CD4-positive, alpha-beta T cell treated with Interleukin-15 for 4 hours (primary cell): ENCODE measurements at places on chromosomes 12 and 14.
A peak's percentile ranks its signal among the peaks of the same experiment; 100 is the strongest.

DNA sequence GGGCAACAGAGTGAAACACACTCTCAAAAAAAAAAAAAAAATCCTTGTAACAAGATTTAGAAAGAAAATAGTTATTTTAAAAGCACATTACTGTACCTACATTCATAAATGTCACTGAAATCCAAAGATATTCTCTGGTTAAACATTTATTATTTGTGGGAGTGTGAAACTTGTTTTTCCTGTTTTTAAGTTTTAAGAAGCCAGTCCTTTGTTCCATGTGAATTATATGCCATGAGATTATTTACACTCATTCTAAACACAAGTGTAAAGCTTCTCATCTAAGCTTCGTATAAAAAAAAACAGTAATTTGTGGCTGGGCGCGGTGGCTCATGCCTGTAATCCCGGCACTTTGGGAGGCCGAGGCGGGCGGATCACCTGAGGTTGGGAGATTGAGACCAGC lies 15.0 kb downstream of the VCPKMT start:
- no peak for DNase-seq

DNA sequence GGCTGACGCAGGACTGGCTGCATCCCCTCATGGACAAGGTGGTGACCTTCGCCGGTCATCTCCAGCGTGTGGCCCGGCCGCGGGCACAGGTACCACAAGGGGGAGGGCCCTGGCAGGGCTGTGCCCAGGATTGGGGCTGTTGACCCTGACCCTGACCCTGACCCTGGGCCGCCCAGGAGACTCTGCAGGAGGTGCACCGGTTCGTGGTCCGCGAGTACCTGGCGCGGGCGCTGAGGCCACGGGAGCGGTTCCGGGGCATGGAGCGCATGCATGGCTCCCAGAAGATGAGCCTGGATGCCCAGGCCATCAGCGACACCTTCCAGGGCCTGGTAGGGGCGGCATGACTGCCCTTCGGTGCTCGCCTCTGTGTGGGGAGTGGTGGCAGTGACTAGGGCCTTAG lies 12.9 kb downstream of the EXOC3L4 start:
- DNase-seq: no peak

DNA sequence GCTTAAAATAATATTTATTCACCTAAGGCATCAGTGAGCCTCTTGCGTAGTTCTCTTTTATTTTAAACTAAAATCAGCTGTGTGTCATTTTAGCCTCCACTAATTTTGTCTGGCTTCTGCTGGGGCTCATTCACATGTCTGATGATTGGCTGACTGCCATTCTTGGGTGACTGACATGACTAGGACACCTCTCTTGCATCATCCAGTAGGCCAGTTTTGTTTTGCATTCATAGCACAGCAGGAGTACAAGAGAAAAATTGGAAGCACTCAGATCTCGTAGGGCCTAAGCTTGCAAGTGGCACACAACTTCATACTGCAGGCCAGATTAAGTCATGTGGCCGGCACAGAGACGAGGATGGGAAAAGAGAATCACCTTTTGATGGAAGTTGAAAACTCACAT lies 1226.5 kb downstream of the GALC start:
- no peak for DNase-seq

- no peak for DNase-seq
These were observed 88.6 kb upstream of the TMEM233 start for GRCh38 chr12:119505001-119505400.

DNA sequence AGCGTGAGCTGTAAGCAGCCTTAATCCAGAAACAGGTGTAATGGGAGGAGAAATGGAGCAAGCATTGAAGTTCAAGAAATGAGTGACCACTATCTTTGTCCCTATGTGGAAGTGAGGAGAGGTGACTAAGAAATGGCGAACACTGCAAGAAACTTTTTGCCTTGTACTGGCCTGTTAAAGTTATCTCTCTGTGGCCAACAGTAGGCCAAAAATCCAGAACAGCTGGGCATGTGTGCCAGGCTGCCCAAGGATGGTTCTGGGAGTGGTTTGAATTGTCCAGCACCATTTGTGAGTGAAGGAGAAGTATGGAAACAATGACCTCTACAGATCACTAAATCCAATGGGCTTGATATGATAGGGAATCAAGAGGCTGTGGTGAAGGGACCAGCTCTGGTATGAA lies 83.3 kb upstream of the FRMD6 start:
- no peak for DNase-seq

- peak; percentile 77 for DNase-seq
These were observed 449 bp upstream of the LTBP2 start for GRCh38 chr14:74612350-74613021.

- DNase-seq: no peak
These were observed 17.4 kb downstream of the IPO8 start for GRCh38 chr12:30678221-30678620.

GRCh38 chr12:113242026-113242418 lies 20.8 kb downstream of the TPCN1 start:
- DNase-seq: no peak

DNA sequence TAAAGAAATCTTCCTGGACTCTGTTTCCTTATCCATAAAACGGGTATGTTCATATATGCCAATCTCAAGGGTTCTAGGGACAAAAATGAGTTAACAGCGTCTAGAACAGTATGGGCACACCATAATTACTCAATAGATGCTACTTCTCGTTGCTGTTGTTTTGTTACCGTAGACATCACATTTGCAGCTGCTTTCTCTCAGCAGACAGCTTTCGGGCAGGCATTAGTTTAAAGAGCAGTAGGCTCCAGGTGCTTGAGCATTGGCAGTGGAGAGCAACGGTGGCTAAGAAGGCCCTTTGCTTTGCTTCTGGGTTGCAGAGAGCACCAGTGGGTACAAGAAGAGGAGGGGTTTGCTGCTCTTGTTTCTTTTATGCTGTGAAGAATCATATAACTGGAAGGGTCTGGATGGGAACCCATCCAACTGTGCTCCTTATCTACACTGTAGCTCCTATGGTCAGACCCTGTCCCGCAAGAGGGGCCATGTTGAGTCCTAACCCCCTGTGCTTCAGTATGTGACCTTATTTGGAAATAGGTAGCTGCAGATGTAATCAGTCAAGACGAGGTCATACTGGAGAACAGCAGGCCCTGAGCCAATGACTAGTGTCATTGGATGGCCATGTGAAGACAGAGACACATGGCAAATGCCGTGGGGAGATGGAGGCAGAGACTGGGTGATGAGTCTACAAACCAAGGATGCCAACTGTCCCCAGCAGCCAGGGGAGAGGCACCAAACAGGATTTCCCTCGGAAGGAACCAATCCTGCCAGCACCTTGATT lies 120.0 kb downstream of the RBM19 start:
- no peak for DNase-seq

GRCh38 chr12:1474574-1475153 lies 119.7 kb downstream of the FBXL14 start:
- DNase-seq: no peak

DNA sequence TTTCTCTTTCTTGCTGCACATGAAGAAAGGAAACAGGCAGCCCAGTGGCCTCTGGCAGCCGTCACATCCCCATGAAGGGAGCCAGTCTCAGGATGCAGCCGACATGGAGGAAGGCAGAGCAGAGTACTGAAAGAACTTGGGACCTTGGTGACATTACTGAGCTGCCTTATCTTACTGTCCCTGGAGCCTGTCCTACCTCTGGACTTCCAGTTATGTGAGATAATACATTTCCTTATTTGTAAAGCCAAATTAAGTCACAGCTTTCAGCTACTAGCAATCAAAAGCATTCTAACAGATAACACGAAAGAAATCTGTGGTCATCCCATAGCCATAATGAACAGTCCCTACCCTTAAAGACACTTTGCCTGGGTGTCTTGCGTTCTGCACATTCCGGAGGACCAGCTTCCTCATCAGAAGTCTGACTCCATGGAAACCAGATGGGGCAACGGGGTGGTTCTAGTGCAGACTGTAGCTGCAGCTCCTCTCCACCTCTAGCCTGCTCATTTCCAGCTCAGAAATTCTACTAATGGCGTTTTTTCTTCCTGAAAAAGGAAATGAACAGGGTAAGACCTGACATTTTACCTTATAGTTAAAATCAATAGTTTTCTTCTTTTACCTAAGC lies 7.8 kb upstream of the EGLN3 start:
- no peak for DNase-seq

DNA sequence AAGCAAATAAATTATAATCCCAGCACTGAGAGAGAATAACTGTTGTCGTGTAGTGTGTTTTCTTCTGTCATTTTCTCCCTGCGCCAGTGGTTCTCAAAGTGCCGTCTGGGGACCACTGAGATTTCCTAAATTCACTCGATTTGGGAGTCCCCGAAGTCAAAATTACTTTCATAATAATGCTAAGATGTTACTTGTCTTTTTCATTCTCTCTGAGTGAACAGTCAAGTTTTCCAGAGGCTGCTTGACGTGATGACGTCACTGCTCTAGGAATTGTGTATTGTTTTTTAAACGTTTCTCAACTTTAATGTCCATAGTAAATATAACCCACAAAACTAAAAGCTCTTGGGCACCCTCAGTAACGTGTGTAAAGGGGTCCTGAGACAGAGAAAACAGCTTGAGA lies 796 bp upstream of the POP5 start:
- no peak for DNase-seq

DNA sequence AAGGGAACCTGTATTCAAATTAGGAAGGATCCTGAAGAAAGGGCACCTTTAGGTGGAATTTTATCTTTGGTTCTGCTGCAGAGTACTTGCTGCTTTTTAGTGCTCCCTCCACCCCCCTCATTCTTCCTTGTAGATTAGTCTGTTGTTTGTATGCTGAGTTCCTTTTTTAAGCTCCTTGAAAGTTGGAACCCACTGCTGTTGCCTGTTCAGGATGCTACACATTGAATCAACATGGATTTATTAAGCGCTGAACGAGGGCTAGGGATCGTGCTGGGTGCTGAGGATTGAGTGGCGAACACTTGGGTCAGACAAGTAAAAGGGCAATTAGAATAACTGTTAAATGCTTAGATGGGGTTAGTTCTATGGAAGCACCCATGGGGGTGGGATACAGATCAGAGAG lies 884 bp upstream of the AMN1 start:
- no peak for DNase-seq

GRCh38 chr12:62724947-62725451 lies 210.0 kb downstream of the PPM1H start:
- no peak for DNase-seq

DNA sequence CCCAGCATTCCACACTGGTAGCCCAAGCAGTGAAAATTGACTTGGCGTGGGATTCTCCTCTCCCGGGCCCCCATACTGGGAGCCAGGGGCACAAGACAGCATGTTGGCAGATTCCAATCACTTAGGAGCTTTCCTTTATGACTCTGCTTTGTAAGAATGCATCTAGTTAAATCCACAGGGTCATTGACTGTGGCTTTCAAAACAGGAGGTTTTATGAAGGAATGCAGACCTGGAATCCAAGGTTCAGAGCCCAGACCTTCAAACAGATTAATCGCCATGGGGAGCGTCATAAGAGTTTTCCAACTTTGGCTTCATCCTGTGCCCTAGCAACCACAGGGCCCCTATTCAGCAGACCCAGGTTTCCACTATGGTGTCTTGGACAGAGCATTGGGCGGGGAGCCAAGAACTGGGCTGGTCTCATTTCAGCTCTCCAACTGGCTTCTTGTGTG lies 76.4 kb upstream of the RMST start:
- DNase-seq: no peak

GRCh38 chr14:105601360-105602242 lies 75.2 kb downstream of the TMEM121 start:
- DNase-seq: no peak

DNA sequence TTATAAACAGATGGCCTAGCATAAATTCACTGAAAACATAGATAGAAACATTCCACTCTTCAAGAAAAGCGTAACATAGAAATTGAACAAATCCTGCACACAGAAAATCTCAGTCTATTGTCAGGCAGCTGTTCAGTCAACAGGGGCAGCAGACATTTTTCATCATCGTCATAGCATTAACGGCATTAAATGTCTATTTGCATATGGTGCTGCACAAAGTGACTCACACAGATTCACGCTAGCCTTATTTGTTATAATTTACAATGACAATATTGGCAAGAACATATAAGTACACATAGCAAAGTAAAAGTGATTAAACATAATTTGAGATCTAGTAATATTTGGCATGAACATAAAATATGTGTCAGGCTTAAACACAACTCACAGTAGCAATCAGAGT lies 95.7 kb downstream of the CEP128 start:
- no peak for DNase-seq

DNA sequence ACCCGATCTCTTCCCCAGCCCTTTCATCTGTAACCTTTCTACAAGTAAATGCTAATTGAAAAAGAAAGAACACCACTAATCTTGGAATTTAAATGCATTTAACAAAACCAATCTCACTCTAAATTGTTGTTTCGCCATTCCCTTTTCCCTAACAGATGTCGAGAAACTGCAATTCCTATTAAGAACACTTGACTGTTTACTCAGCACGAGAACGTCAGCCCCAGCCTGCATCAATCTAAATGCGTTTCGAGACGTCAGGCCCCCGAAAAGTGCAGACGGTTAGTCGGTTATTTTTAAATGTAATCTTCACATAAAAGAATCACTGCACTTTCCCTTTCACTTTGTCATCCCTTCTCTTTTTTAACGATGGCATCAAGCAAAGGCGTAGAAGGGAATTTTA lies 837.6 kb downstream of the VRK1 start:
- DNase-seq: peak; percentile 31

DNA sequence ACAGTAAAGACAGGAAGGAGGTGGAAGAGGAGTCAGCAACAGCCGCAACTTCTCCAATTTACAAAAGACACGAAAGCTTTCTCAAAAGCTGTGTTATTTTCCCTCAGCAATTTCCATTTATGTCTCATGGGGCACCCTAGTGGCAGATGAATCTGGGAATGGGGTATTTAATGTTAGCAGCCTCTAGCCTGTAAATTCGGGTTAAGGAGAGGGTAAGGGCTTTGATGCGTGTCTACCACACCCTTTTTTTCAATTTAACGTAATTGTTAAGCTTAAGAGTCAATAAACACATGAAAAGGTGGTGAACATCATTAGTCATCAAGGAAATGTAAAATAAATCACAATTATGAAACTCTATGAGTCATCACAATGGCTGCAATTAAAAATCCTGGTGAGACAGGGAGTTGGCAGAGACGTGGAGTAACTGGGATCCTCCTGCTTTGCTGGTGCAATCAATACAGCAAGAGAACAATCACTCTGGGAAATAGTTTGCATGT lies 986.4 kb downstream of the AACS start:
- DNase-seq: no peak

GRCh38 chr12:14961466-14962152 lies at the start of gene ARHGDIB:
Gene ARHGDIB, minus strand, starts transcription at chr12:14961601. Its CDS starts 10,889 bp downstream, at chr12:14950712.
- peak; percentile 92 for DNase-seq

GRCh38 chr12:3631759-3632158 lies 121.2 kb downstream of the CRACR2A start:
- no peak for DNase-seq

DNA sequence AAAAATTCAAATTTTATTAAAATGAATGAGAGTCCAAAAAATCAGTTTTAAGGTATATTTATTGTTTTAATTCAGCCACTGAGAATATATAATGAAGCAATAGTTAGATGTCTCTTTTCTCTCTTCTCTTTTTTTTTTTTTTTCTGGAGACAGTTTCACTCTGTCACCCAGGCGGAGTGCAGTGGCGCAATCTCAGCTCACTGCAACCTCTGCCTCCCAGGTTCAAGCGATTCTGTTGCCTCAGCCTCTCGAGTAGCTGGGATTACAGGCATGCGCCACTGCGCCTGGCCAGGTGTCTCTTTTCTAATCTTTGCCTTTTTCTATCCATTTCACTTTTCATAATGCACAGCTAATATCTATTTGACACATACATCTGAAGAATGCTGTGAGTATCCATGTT lies 307.1 kb upstream of the RGS6 start:
- no peak for DNase-seq

- DNase-seq: no peak
These were observed 10.3 kb downstream of the NRIP2 start for GRCh38 chr12:2824541-2824940.

- DNase-seq: no peak
These were observed 353.9 kb downstream of the PCNX1 start for GRCh38 chr14:71261206-71261605.

GRCh38 chr12:47410383-47410782 lies 295.4 kb downstream of the RPAP3 start:
- no peak for DNase-seq
